Activated naive CD4-positive, alpha-beta T cell treated with Interleukin-2 at 50 U/mL for 16 hours (primary cell): ENCODE measurements at places on chromosomes 1 and 21.

DNA sequence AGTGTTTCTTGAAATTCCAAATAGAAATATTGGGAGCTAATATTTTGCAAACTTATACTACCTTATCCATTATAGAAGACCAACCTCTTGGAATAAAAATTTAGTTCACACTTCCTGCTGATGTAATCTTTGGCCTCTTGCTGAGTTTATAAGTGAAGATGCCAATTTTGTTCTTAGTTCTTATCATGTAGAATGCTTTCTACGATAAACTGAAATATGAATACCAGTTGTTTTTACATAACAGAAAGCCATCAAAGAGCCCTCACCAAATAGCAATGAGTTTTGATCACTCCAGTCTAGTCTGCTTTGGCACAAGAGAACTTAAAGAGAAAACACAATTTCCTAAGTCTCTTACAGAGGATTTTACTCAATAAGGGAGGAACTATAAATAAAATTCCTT lies 89.5 kb downstream of the DENND1B start:
- DNase-seq, result no peak

- DNase-seq, result no peak
These were observed 1034.1 kb upstream of the PRMT6 start for GRCh38 chr1:106022312-106022902.

GRCh38 chr1:11357276-11357675 lies 84.3 kb downstream of the UBIAD1 start:
- DNase-seq, result no peak

DNA sequence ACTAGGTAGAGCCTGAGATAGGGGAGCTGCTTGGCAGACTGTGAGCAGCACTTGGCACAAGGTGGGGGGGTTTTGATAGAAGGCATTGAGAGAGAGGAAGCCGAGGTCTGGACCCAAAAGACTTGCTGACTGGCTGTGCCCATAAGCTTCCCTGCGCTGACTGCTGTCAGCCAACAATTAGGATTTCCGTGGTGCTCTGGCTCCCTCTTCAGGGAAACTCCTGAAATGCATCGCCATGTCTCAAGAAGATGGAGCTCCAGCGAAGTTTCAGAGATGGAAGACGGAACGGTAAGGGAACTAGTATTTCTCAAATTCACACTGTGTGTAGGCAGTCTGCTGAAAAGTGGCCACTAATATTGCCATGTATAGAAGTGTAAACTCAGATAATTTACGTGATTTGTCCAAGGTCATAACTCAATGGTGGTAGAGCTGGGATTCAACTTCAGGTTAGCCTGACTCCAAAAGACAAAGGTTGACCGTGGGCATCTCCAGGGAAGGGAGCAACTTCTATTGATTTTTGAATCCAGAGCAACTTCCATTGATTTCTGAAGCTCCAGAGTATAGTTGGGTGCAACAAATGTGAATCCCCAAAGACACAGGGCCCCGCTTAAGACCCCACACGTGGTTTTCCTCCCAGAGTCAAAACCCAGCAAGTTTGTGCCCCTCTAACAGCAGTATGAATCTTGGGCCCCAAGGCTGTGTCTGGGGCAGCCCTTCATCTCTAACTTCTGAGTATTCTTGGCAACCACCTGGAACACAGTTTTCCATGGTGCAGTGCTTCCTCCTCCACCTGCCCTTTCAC lies 44.5 kb upstream of the CRNN start:
- peak; percentile 83 for DNase-seq

DNA sequence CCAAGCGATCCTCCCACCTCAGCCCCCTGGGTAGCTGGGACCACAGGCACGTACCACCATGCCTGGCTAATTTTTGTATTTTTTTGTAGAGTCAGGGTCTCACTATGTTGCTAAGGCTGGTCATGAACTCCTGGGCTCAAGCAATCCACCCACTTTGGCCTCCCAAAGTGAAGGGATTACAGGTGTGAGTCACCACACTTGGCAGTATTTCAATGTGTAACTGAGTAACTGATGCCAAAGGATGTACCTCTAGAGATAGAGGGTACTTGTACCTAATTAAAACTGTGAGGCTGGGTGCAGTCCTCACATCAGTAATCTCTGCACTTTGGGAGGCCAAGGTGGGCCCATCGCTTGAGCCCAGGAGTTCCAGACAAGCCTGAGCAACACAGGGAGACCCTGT lies 258.7 kb upstream of the DMRTA2 start:
- DNase-seq, result no peak

DNA sequence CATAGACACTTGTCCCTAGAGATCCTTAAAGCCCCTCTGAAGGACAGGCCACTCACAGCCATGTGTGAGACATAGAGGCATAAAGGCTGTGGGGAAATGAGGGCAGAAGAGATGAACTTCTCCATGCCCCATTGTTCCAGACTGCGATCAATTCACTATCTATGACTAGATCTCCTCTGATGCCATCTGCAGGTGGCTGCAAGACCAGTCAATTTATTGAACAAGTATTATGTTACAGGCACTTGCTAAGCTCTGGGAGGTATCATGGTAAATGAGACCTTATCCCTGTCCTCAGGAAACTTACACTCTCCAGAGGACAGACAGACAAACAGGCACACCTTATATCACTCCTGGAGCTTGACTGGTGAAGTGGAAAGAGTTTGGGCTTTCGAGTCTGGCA lies 22.9 kb downstream of the UBIAD1 start:
- DNase-seq, result no peak

- no peak for DNase-seq
These were observed 31.4 kb downstream of the FMO1 start for GRCh38 chr1:171279678-171280077.

DNA sequence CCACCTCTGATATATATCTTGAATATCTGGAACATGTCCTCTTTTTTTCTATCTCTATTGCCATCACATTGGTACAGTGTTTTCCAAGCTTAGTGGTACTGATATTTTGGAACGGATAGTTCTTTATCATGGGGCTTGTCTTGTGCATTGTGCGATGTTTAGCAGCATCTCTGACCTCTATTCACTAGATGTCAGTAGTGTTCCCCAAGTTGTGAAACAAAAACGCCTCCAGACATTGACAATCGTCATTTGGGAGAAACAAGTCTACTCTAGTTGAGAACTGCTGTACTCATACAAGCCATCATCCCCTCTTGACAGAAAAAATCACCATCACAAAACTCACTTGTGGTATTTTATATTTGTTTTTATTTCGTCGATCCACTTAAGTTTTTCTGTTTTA lies 79.7 kb upstream of the CHODL start:
- no peak for DNase-seq

- DNase-seq, result peak; percentile 12
These were observed 80.2 kb upstream of the GREM2 start for GRCh38 chr1:240691909-240692705.

- DNase-seq, result no peak
These were observed 257.9 kb upstream of the AJAP1 start for GRCh38 chr1:4396551-4396950.

DNA sequence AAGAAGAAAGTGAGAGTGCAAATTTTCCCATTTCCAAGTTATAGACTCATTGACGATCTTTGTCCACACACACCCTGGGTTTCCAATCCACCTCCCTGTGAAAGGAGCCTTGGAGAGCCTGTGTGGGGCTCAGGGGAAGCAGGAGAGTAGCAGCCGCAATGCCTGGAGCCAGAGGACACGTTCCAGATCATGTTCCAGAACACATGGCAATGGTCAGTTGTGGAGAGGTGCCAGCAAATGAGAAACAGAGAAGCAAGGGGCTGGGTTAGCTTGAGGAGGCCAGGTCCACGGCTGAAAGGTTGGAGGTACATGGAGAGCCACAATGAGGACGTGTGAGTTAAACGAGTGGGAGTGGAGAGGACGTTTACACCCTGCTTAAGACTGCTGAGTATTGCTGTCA lies 33.0 kb upstream of the SIPA1L2 start:
- no peak for DNase-seq

- DNase-seq, result peak; percentile 17
These were observed at the start of gene TGFB2 for GRCh38 chr1:218344814-218345672. Gene TGFB2 (plus strand): TSS chr1:218345336. CDS start chr1:218346702, 1,366 bp downstream.

GRCh38 chr1:212323066-212323465 lies 37.9 kb downstream of the PPP2R5A start:
- DNase-seq, result no peak

- no peak for DNase-seq
These were observed 9.9 kb downstream of the SEC16B start for GRCh38 chr1:177959811-177960515.

DNA sequence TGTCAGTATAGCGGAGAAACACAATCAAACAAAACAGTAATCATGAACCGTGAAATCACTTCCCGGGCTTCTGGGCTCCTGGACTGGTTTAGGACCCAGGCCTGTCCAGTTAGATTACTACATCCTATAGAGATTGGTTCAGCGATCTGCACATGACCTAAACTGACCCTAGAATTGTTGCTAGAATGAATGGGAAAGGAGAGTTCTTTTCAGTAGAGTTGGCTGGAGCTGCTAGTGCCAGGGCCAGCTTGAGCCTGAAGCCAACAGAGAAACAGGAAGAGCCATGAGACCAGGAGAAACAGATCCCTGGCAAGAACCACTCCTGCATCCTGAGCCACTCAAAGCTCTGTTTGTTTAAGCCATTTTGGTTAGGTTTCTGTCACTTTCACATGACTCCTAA lies 474.3 kb upstream of the C1orf87 start:
- no peak for DNase-seq

GRCh38 chr1:57908147-57908890 lies 484.5 kb upstream of the DAB1 start:
- no peak for DNase-seq

DNA sequence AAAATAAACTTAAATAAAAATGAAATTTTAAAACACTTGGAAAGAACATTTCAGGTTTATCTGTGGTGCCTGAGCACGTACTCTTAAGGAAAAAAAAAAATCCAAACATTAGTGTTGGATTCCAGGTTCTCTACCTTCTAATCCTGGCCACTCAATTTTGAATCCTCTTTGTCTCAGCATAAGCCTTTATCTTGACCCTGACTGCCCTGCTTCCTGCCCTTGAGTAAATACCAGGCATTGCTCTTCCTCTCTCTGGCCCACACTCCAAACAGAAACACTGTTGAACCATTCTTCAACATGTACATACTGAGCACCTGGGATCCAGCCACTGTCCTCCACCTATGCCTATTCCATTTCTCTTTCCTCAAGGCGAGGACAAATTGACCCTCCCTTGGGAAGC lies 11.4 kb upstream of the VANGL1 start:
- DNase-seq, result no peak

DNA sequence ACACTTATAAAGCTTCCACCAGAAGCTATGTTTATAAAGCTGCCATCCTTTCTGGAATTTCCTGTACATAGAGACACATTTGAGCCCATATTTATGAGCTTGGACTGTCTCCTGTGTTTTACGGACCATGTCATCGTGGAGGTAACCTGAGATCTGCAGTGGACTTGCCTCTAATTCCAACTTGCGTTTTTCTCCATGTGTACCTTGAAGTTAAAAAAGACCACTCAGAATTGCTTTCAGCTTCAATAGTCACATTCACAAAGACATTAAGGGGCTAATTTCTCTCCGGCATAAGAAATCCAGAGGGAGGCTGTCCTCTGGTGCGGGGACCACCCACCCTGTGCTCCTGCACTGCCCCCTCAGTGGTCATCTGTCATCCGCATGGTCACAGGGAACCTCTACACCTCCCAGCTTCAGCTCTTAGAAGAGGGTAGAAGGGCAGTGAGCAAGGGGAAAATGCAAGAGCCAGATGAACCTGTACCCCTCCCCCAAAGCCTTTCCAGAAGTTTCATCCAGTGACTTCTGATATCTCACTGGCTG lies 521.4 kb upstream of the CAMK1G start:
- DNase-seq, result no peak

DNA sequence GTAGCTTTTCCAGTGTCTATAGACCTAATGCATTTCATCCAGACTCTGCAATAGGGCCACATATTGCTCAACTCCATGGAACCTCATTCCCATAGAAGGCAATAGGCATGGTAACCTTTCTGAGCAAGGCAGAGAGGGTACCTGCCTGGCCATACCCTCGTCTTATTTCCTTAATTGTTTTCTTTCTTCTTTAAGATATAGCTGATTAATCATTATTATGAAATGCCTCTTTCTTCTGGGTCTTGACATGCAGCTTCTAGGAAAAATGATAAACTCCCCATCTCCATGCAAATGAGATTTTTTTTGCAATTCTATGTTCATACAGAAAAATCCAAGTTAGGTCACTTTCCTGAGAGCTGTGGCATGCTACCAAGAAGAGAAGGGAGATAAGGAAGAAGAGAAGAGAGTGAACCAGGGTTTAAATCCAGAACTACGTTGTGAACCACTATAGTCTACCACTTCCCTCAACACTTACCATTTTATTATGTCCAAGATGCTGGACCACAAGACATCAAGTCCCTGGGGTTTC lies 33.0 kb upstream of the IL20 start:
- no peak for DNase-seq

GRCh38 chr1:85330711-85331290 lies 54.4 kb upstream of the BCL10 start:
- no peak for DNase-seq

GRCh38 chr1:166701603-166702100 lies 137.6 kb upstream of the POGK start:
- no peak for DNase-seq

- DNase-seq, result no peak
These were observed 10.4 kb upstream of the ACOT11 start for GRCh38 chr1:54537611-54538010.

DNA sequence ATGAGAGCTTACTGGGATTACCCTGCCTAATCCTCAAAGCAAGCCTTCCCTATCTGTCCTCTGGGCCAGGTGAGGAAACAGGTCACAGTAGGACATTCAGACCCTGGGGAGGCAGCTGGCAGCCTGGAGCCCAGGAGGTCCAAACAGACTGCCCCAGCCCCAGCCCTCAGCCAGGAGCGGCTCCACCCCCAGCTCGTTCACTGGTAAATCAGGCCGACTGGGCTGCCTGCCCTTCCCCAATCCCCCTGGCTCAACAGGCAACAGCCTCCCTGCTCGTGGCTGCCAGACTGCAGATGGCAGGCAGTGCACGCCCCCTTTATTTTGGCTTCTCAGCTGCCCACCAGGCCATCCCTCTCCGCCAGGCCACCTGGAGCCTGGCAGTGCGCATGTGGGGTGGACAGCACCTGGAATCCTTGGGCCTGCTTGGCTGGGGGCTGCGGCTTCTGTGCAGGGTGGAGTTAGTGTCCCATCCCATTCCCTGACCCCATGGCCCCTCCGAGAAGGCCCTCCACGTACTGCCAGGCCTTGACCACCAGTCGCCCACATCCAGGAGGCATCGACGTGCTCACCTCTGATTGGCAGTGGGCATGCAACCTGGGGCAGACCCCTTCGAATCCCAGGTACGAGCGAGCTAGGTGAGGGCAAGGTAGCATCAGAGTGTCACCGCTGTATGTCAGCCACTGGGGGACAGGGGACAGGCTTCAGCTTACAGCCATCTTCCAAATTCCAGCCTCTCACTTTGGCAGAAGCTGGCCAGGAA lies 11.2 kb upstream of the ZNF670 start:
- DNase-seq, result no peak

GRCh38 chr1:84344286-84344685 lies 42.8 kb downstream of the SAMD13 start:
- no peak for DNase-seq

GRCh38 chr1:82390627-82391026 lies 589.9 kb downstream of the ADGRL2 start:
- no peak for DNase-seq

DNA sequence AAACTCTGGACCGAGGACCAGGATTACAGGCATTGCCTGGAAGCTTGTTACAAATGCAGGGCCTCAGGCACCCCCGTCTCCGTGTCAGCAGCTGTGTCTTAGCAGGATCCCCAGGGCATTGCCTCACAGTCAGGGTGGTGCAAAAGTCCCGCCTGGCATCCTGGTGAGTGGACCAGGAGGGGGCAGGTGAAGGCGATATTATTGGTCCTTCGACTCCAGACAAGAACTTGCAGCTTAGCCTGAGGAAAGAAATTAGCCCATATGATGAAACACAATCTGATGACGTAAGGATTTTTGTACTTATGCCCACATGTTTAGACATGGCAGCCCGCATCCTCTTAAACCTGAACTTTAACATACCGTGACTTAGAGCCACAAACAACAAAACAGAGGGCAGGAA lies 40.8 kb downstream of the RSPH1 start:
- no peak for DNase-seq
